ENCODE measurements at places on chromosomes 2 and 18.

DNA sequence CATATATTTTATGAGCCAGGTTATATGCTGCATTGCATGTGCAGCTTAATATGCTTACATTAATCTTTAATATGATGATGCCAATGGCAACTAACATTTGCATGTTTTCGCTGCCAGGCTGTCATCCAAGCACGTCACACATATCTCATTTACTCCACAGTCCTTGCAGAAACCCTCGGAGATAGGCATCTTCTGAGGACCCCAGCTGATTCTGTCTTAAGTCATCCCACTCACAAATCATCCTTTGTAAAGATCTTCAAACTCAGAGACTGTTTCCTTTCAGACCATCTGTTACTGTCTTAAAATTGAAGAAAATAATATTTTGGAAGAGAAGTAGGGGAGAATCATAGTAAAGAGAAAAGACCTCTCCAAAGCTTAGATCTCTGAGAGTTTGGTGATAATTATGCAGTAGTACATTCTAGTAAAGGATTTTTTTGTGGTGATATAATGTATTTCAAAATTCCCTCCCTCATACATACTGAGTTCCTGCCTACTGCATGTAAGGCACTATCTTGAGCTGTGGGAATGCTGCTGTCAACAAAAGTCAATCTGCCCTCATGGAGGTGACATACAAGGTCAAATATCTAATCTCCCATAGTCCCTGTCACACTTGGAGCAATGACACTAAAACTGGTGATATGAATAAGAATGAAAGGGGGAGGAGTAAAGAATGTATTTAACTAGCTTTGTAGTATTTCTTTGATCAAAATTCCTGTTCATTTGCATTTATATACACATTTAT, 11.0 kb downstream of the ITGA4 start:
- no peak for DNase-seq

DNA sequence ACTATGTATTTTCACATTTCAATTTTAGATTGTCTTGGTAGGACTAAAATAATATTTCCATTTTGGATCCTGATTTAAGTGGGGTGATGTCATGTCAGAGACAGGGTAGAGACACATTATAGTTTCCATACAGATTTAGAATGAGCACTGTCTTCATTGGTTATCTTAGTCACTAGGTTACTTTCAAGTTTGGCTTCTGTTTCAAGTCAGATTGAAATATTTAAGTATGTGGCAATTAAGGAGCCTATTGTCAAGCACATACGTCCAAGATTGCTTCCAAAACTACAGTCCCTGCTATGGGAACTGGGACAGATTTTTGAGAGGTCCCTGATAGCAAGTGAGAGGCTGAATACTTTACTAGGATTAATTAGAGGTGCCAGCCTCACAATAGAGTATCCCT, 89.2 kb upstream of the FAM117B start:
- DNase-seq, result no peak

DNA sequence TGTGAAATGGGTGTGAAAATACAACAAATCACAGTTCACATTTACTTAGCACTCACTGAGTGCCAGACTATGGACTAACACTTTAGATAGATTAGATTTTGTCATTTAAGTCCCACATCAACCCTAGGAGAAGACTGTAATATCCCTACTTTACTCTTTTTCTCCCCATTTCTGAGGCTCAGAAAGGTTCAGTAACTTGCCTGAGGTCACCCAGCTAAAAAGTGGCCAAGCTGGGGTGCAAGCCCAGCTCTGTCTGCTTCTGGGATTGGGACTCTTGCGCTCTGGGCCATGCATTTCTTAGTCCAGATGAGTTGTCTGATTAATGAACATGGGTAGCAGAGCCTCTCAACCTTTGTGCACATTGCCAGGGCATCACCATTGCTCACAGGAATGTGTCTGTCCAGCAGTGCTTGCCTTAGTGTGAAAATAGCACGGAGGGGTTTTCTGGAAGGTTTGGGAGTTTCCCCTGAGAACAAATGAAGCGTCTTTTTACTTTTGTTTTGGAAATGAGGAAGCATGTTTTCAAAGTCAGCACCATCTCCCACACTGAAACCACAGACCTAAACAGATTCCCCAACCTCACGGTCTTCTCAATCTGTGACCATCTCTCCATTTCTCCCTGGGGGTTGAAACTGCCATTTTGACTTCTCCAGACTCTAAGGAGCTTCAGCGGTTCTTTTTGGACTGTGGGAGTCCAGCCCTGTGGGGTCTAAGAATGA, 31.9 kb downstream of the NRP2 start:
- DNase-seq, result no peak

GRCh38 chr2:40466332-40466906, 14.5 kb upstream of the SLC8A1 start:
- no peak for DNase-seq

GRCh38 chr2:227323818-227324217, 1.2 kb upstream of the MFF start:
- DNase-seq, result no peak

- DNase-seq, result no peak
Observed at GRCh38 chr18:57527556-57528229, 58.8 kb downstream of the FECH start.

- DNase-seq, result no peak
Observed at GRCh38 chr2:101718993-101719571, 21.6 kb downstream of the MAP4K4 start.

- DNase-seq, result no peak
Observed at GRCh38 chr2:201436141-201436540, 15.1 kb downstream of the TRAK2 start.

DNA sequence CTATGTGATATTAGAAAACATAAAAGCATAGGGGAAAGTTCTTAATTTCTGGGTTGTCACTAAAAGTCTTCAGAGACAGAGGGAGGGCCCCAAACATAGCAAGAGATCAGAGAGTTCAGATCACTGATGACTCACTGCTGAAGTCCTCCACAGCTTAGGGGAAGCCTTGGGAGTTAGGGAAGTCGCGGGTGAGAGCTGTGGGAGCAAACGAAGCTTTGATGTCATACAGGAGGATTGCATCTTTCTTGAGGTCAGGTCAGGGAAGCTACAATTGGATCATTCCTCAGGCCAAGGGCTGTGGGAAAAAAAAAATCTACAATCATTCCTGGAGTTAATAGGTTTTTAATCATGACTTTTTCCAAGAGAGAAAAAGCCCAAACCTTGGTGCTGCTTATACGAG, 96.2 kb downstream of the COPS8 start:
- DNase-seq, result no peak

DNA sequence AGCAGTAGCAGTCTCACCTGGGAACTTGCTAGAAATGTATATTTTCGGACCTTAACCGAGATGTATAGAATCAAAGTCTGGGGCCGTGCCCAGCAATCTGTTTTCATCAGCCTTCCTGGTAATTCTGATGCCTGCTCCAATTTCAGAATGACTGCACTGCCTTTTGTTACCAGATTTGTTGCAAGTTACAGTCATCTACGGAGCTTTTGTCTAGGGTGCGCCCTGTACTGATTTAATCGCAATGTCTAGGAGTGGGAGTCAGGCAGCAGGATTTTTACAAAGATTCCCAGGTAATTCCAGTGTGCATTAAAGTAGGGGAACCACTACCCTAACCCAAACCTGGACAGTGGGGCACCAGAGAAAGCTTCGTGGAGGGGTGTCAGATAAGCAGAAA, 178.0 kb downstream of the HAUS1 start:
- DNase-seq, result no peak

- no peak for DNase-seq
Observed at GRCh38 chr2:231752061-231752460, 29.0 kb downstream of the PDE6D start.

- no peak for DNase-seq
Observed at GRCh38 chr2:121993682-121994081, 238.2 kb downstream of the TSN start.

DNA sequence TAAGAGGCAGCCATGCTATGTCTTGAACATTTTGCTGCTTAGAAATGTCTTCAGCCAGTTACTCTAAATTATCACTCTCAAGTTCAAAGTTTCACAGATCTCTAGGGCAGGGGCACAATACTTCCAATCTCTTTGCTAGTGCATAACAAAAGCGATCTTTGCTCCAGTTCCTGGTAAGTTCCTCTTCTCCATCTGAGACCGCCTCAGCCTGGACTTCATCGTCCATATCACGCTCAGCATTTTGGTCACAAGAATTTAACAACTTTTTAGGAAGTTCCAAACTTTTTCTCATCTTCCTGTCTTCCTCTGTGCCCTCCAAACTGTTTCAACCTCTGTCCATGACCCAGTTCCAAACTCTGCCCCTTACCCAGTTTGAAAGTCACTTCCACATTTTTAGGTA, 8.8 kb upstream of the SLC35F5 start:
- DNase-seq, result no peak

DNA sequence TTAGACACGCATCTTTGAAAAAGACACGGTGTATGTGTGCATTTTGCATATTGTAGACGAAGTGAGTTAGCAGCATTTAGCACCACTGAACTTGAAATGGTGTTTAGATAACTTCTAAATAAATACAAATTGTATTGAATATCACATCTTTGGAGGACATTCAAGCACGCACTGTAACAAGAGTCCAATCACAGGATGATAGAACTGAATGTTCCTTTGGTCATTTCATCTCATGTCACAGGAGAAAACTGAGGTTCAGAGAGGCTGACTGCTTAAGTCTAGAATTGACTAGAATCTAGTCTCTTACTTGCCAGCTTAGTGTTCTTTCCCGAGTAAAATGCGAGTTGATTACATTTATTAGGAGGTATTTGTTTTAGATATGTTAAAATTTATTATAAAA, 119.2 kb upstream of the CCDC195 start:
- no peak for DNase-seq

Measured in stimulated activated CD8-positive, alpha-beta memory T cell treated with anti-CD3 and anti-CD28 coated beads, Interleukin-12 subunit alpha, Interleukin-12 subunit beta, amount 100 ng/mL, for 1 hour (primary cell).